ENCODE measurements at places on chromosomes 2 and 18.

DNA sequence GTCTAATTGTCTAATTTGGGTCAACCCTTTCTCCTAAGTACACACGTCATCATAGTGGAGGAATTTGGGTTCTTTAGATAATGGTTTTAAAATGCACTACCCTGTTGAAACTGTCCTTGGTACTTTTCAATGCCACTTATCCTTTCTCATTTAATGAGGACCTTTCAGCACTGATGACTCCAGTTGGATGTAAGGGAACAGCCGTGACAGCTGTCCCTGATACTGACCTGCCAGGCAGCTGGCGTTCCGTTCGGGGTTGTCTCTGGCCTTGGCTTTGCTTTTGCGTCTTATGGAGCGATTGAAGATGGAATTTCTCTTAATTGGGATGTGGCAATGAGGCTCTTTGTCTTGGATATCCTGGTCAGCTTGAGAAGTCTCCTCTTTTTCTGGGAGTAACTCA is 38.7 kb downstream of the NGEF start:
- DNase-seq, result no peak

- no peak for DNase-seq
These were observed 6.6 kb downstream of the DLX2 start for GRCh38 chr2:172095905-172096625.

DNA sequence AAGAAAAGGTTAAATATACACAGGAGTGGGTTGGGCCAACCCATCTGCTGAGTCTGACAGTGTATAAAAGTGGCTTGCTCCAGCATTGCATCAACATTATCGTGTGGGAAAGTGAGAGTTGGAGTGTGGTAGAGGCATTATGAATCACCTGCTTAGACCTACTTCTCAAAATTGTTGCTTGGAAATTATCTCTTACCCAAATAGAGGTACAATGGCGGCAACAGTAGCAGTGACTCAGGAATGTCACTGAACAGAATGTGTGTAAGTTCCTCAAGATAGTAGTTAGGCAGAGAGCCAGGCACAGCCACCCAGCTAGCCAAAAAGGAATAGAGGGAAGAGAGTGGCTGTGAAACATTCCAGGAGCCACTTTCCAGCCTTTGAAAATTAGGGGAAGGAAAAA is 616.0 kb downstream of the NUP35 start:
- DNase-seq, result no peak

DNA sequence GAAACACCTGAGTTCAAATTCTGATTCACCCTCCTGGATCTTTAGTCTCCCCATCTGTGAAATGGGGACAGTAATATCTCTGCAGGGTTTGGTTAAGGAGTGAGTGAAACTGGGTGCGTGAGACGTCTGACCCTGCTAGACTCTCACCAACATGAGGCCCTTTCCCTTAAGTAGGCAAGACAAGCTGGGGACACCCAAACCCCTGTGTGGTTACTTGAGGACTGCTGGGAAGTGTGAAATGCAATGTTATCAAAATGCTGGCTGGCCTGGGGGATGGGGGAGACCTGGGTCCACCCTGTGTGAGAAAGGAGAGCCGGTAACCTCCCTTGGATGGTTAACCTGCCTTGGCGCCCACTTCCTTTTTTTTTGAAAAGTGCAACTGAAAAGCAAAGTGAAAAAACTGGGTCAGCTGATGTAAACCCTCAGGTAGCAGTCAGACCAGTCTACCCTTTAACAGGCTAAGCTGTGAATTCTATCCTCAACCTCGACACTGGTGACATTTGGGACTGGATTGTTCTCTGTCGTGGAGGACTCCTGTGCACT is 82.3 kb downstream of the INPP5D start:
- DNase-seq, result no peak

DNA sequence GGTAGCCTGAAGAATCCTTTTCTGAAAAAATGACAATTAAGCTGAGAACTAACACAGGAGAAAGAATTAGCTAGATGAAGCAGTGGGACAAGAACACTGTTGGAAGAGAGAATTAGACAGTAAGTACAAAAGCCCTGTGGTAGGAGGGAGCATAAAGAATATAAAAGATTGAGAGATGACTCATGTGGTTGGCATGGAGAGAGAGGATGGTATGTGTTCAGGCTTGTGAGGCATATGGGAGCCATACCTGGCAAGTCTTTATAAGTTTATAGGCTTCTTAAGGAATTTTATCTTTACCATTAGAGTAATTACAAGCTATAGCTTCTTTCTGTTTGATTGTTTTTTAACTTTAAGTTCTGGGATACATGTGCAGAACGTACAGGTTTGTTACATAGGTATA is 325.0 kb downstream of the ARL6IP6 start:
- DNase-seq, result no peak

- no peak for DNase-seq
These were observed 192.2 kb downstream of the IRS1 start for GRCh38 chr2:226607379-226607778.

GRCh38 chr2:105671156-105671555 is 73.6 kb upstream of the NCK2 start:
- no peak for DNase-seq

GRCh38 chr2:72830273-72830672 is 4.4 kb upstream of the EXOC6B start:
- DNase-seq, result no peak
